GF-D8 (cell line): ENCODE measurements at places on chromosomes 12 and 14.

DNA sequence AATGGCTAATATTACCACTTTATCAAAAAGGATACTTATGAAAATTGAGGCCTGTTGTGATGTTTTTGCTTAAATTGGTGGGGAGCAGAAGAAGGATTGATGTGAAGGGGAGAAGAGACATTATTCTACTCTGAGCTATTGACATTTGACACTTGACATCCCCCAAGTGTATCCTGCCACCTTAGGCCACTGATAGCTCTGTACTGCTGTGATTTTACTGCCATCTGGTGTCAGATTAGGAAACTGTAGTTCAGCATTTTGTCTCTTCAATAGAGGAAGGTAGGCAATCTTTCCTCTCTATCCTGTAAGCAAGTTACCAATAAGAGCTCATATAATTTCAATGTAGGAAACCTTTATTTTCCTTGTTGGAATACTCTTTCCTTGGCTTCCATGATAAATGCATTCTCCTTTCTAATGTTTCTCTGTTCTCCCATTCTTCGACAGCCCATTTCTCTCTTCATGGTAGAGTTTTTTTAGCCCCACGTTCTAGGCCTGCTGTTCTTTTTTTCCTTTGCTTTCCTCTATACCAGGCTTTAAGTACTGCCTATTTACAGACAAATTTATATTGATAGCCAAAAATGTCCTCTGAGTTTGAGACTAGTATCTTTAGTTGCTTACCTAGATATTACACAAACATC lies 46.3 kb downstream of the PPHLN1 start:
- DNase-seq = peak; percentile 34

DNA sequence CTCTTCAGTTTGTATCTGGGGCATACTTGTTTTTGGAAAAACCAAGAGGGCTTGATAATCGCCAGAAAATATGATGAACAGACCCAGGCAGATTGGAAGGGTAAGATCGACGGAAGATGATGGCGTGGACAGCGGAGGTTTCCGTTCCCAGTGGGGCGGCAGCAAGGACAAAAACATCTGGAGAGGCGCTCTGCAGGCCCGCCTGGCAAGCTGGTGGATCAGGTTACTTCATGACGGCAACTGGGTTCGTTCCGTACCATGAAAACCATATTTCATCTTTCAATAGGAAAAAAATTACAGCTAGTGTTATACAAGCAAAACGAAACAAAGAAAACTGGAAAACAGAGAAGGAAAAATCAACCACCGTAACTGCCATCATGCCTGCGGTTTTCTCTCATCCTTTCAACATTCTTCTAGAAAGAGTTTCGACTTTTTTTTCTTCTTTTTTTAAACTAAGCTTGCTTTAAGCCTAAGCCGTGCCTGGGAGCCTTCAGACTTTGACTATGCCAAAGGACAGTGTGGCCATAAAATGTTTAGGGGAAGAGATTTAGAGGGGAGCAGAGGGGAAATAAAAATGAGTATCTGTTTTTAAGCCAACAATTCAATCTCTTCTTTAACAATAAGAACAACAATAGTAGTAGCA lies 210.5 kb downstream of the FOXN3 start:
- no peak for DNase-seq

DNA sequence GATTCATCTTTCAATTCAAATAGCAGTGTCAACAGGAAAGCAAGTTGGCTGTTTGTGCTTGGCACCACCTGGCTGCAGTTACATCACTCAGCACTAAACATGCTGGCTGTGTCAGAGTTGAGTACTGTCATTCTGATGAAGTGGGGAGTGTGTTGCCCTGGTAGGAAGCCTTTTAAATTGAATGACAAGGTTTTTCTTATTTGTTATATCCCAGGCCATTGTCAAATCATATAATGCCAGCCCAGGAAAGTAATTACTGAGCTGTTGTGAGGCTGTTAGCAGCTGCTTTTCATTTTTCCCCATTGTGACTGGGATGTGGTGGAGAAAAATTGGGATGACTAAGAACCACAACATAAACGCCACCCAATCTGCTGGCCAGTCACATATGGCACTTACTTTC lies 106.5 kb upstream of the PRKD1 start:
- no peak for DNase-seq

DNA sequence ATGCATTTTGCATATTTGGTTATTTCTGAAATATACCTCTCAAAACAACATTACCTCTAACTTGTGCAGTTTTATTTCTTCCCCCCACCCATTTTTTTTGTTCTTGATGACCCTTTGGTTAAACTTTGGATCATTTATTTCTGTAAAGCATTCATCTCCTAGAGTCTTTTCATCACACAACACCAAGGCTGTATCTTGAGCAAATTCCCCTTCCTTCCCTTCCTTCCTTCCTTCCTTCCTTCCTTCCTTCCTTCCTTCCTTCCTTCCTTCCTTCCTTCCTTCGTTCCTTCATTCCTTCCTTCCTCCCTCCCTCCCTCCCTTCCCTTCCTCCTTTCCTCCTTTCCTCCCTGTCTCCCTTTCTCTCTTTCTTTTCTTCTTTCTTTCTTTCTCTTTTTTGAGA lies 43.8 kb upstream of the PPP1R12A start:
- DNase-seq = no peak

DNA sequence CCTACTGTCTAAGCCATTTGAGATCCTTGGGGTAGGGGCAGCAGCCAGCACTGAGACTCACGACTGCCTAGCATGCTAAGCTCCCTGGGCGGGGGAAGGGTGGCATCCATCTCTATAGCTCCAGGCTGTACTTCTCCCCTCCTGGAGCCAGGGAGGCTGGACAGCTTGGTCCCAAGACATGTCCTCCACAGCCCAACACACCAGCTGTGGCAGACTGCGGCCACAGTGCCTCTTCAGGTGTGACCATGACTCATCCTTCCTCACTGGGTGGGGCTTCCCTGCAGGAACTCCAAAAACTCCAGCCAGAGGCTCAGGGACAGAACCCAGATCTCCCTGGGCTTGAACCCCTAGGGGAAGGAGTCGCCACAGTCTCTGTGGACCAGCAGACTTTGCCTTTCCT lies 193.9 kb downstream of the GPHN start:
- no peak for DNase-seq

DNA sequence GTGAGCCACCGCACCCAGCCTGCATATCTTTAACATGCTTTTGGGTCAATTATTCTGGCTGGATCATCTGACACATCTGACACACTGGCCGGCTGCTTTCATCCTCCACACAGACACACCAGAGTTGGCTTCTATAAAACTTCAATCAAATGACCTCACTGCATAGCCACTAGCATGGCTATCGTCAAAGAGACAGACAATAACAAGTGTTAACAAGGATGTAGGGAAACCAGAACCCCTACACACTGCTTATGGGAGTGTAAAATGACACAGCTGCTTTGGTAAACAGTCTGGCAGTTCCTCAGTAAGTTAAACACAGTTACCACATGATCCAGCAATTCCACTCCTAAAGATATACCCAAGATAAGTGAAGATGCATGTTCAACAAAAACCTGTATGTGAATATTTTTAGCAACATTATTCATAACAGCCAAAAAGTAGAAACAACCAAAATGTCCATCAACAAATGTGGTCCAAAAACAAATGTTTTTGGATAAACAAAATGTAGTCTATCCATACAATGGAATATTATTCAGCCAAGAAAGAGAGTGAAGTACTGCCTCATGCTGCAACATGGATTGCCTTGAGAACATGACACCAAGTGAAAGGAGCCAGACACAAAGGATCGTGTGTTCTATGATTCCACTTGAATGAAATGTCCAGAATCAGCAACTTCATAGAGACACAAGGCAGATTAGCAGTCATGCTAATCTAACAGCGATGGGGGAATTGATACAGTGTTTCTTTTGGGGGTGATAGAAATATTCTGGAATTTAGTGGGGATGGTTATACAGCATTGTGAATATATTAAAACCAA lies 10.1 kb downstream of the KDM2B start:
- no peak for DNase-seq

GRCh38 chr12:47207829-47208248 lies 128.1 kb upstream of the AMIGO2 start:
- peak; percentile 86 for DNase-seq

DNA sequence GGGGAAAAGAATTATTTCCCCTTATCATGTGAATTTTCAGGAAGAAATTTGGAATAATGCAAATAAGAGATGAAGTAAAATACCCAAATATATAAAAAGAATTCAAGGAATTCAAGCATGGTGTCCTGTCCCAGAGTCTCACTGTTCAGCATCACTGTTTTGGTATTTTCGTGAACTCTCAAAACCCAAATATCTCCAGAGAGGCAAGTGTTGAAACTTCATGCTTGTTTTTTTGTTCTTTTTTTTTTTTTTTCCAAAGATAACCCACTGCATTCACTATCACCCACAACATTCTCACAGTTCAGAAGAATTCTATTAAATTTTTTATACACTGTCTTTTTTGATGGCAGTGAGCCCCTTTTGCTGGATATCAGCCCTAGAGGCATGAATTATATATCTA lies 354.9 kb downstream of the DIO2 start:
- no peak for DNase-seq

- DNase-seq = no peak
Measured at GRCh38 chr14:100037353-100037752, 27.9 kb upstream of the EVL start.

DNA sequence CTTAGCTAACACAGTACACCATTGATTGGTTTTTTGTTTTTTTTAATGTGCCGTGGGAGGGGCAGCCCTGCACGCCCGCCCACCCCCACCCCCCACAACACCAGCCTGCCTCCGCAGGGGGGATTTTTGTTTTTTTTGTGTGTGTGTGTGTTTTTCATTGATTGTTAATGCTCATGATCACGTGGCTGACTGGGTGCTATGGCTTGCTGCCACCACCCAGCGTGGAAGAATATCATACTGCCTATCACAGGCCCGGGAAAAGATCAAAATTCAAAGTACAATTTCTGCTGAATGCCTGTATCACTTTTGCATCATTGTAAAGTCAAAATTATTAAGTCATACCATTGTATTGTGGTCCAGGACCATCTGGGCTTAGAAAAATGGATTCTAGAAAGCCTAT lies 8.3 kb downstream of the RESF1 start:
- no peak for DNase-seq

DNA sequence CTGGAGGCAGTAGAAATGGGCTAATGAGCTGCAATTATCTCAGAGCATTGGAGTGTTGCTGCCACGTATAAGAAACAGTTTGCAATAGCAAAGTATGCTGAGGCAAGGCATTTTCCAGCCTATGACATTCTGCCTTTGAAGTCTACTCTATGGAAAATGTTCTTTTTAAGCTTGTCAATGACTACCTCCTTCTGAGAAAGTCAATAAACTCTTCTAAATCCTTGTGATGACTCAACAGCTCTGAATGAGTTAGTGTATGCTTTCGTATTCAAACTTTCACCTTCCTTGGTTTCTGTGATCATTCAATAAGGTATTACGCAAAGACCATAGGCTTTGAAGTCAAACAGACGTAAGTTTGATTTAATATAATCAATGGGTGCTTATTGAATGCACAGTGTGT lies 111.2 kb downstream of the CAPZA3 start:
- DNase-seq = no peak

GRCh38 chr12:51911788-51912711 lies 4.7 kb downstream of the ACVRL1 start:
- peak; percentile 11 for DNase-seq

DNA sequence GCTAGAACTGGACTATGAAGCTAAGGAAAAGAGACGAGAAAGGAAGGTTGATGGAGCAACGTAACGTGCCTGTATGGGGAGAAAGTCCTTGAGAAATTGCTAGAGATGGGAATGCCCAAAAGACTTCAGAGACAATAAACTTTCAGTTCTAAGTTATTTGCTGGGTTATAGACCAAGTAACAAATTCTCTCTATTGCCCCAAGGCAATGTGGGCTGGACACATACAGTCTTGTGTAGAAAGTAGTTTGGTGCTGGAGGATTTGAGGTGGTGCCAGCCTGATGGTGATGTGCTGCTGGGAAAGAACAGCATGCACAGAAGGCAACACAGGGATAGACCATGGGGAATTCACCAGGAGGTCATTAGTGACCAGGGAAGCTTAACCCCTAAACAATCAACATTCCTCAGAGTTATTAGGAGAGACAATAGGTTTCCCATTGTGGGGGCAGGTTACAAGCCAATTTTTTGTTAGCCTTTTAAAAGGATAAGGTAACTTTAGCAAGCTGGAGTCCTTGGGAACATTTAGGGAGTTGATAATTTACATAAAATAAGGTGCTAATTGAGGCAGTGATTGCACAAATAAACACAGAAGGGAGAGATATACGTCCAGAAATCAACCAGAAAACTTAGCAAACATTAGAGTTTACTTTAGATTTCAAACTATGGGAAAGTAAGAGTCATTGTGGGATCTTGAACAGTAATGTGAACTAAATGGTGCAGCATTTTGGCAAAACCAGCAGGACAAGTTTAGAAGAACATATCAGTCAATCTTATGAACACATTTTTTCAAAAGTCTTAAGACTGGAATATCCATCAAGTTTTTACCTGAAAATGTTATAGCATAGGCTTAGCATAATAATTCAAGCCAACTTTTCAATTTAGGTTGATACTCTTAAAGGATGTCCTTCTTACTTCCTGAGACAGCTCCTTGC lies 61.4 kb downstream of the LMNTD1 start:
- DNase-seq = no peak
